ENCODE measurements at places on chromosomes 2 and 18. TPM values are rescaled to one million over a fixed set of nuclear protein-coding genes. Genes with fewer than 3 reads are reported as not detected.
A peak's percentile ranks its signal among the peaks of the same experiment; 100 is the strongest.

DNA sequence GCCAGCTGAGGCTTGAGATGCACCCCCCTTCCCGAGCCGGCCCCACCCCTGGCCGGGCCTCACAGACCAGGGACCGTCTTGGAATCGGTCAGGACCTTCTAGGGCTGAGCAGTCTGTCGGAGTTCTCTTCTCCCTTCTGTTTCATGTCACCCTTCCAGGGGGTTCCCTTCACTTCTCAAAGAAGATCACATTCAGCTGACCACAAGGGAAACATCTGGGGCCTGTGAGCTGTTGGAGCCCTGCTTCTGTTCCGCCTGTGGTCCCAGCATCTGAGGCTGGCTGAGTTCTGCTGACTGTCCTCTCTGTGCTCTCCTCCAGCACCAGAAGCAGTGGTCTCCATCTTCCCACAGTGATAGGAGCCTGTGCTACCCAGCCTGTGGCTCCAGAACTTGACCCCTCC, 106.5 kb downstream of the SEPTIN10 start:
- no peak for DNase-seq

GRCh38 chr2:44348400-44348799, 12.9 kb downstream of the PREPL start:
- peak; percentile 21 for DNase-seq

GRCh38 chr2:25349397-25349796, 7.7 kb upstream of the DNMT3A start:
- peak; percentile 91 for DNase-seq

GRCh38 chr2:18889565-18890332, 300.4 kb upstream of the NT5C1B start:
- peak; percentile 44 for DNase-seq

- DNase-seq: no peak
Measured at GRCh38 chr2:241189093-241189855, 797 bp downstream of the ANO7 start.

GRCh38 chr2:191148791-191149190, 2.0 kb downstream of the STAT4 start:
- no peak for DNase-seq

SLC40A1 gene
- total RNA-seq: 7.6 TPM

GRCh38 chr2:239002954-239003623, 155.2 kb downstream of the TWIST2 start:
- peak; percentile 56 for DNase-seq

- DNase-seq: no peak
Measured at GRCh38 chr2:143128681-143129580, at the start of gene ARHGAP15. Gene ARHGAP15, plus strand, starts transcription at chr2:143129419.

DNA sequence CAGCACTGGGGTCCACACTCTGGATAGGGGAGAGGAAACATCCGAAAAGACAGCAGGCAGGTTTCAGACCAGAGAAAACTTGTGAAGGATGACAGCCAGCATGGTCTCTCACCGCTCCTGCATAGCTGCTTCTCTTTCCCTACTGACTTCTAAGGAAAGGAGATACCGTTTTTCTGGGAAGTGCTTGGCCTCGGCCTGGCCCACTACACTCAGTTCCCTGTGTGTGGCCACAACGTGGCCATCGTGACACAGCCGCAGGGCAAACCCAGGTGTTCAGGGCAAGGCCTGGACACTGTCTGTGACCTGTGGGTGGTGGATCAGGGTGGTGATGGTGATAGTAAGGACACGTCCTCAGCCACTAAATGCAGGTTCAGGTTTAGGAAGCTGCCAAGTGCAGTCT, 34.2 kb upstream of the ACAA2 start:
- DNase-seq: no peak

APLF gene
- total RNA-seq: 3.4 TPM
